Activated naive CD4-positive, alpha-beta T cell (primary cell): ENCODE measurements at places on chromosomes 12 and 14.

- DNase-seq = no peak
These were observed 92.7 kb upstream of the AMN1 start for GRCh38 chr12:31821484-31821883.

DNA sequence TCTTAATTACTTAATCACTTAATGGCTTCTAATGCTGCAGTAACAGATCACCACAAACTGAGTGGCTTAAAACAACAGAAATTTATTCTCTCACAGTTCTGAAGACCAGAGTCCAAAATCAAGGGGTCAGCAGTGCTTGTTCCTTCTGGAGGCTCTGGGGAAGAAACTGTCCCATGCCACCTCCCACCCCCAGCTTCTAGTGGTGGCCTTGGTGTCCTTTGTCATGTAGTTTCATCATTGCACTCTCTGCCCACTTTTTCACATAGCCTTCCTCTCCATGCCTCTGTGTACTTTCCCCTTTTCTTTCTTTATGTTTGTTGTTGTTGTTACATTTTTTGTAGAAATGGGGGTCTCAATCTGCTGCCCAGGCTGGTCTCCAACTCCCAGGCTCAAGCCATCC lies 16.1 kb upstream of the UBC start:
- no peak for DNase-seq

DNA sequence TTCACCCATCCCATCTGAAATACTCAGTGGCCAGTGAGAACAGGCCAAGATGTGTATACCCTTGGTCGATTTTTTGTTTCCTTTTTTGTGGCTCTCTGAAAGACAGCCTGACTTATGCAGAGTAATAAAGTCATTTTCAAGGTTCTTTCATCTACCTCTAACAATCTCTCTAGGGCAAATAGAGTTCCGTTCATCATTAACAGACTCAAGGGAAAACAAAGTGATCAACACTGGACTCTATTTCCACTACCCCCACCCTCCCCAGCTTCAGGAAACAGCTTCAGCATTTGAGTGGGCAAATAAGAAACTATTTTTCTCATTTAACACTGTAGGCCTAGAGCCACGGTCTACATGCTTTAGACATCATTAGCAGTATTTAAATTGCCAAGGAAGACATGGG lies 15.9 kb downstream of the PRKAB1 start:
- DNase-seq = no peak

GRCh38 chr12:121861636-121862254 lies 3.1 kb upstream of the HPD start:
- no peak for DNase-seq

GRCh38 chr12:39792938-39793337 lies 173.3 kb upstream of the ABCD2 start:
- no peak for DNase-seq

GRCh38 chr12:86735072-86735471 lies 478.9 kb upstream of the MGAT4C start:
- no peak for DNase-seq

- DNase-seq = no peak
These were observed 53.4 kb downstream of the PPP2R5C start for GRCh38 chr14:101814934-101815333.

DNA sequence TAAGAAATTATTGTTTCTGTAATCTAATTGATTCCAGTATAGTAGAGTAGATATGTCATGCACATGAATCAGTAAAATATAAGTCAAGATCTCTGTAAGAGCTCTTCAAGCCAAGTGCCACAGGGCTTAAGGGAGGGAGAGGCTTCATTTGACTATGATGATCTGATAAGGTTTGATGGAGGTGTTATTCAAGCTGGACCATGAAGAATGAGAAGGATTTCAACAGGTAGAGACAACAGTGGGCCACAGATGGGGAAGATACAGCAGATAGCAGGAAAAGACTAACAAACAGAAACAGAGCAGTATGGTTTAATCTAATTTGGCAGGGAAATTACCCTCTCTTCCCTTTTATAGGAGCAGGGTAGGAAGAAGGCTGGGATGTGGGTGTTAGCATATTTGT lies 40.6 kb upstream of the FKBP4 start:
- no peak for DNase-seq

- DNase-seq = no peak
These were observed 57.4 kb downstream of the PLXNC1 start for GRCh38 chr12:94205822-94206221.

DNA sequence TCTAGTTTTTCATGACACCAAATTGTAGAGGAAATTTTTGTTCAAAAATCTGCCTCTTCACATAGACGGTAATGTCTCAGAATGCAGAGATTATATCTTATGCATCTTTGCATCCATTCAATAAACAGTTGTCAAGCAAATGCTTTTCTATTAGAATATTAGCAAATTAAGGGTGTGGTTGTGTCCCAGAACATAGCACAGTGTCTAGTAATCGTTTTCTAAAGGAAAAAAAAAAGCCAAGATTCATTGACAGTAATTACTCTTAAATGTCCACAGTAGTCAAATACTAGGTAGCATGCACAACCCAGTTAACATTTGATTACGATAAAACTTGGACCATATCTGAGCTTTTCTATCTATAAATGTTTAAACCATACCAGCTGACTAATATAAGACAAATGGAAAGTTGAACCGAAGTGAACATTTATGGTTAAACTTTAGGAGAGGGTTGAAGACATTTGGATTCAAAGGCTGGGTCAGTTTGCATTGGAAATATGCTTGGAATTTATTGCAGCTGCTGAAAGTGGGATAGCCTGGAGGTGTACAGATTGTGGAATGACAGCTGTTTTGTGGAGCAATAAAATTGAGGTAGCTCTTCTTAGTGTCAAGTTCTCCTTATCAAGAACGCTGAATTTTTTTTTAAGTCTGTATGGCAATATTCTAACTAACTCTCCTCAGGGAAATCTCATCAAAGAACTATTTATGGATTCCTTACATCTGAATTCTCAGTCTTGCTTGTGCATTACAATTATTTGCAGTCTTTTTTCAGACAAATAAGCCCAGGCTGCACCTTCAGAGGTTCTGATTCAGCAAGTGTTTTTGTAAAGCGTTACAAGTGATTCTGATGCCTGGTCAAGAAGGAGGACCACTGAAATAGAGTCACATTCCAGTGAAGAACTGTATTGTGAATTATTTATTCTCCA lies 66.7 kb upstream of the ATP2B1 start:
- DNase-seq = no peak

GRCh38 chr14:88818018-88818417 lies 6.4 kb upstream of the TTC8 start:
- no peak for DNase-seq

- no peak for DNase-seq
These were observed 37.4 kb downstream of the EPS8 start for GRCh38 chr12:15751741-15752140.

GRCh38 chr12:108424026-108424425 lies 84.9 kb upstream of the CMKLR1 start:
- DNase-seq = no peak

GRCh38 chr14:64757601-64758000 lies 53.4 kb downstream of the PLEKHG3 start:
- DNase-seq = no peak

DNA sequence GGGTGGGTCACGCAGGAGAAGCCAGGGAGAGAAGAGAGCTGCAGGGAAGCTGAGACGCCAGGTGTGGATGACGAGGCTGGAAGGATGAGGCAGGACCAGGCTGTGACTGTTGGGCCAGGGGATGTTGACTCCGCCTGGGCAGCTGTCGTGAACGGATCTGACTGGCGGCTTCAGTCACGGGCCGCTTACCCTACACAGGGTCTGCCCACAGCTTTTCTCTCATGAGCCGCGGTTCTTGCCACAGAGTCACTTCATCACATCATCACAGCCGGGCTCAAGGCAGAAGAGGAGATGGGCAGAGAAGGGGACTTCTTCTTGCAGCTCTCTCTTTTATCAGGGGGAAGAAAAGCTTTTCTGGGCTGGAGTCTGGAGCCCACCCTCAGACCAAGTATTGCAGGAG lies 7.7 kb downstream of the CLBA1 start:
- no peak for DNase-seq

GRCh38 chr14:37122288-37122687 lies 50.1 kb downstream of the SLC25A21 start:
- DNase-seq = no peak

DNA sequence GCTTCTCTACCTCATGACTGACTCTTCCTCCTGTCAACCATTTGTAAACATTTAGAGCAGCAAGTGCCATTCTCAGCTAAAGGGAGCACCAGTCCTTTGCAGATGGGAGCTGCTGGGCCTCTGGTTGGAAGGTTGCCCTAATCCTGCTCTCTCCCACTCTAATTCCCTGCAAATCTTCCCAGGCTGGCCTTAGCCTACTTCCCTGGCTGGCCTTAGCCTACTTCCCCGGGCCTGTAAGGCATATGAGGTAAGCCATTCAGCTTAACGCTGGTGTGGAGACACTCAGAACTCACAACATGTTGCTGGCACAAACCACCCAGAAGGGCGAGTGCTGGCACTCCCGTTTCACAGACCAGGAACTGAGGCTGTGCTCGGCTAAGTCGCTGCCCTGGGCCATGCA lies 69.0 kb downstream of the CPSF2 start:
- DNase-seq = no peak

DNA sequence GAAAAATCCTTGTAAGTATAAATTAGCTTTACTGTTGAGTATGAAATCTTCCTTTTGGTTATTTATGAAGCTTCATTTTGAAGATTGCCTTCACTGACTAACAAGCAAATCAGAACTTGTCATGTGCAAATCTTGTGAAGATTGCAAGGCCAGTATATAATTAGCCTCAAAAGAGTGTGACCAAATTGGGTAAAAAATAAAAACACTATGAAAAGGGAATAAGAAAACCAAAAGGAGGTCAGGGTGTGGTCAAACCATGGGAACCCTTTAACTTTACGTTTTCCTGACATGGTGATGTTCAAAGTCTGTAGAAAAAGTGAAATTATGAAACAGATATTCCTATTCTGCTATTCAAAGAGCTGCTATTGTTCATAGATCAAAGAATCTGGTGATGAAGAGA lies 230.3 kb downstream of the BCAT1 start:
- DNase-seq = no peak

DNA sequence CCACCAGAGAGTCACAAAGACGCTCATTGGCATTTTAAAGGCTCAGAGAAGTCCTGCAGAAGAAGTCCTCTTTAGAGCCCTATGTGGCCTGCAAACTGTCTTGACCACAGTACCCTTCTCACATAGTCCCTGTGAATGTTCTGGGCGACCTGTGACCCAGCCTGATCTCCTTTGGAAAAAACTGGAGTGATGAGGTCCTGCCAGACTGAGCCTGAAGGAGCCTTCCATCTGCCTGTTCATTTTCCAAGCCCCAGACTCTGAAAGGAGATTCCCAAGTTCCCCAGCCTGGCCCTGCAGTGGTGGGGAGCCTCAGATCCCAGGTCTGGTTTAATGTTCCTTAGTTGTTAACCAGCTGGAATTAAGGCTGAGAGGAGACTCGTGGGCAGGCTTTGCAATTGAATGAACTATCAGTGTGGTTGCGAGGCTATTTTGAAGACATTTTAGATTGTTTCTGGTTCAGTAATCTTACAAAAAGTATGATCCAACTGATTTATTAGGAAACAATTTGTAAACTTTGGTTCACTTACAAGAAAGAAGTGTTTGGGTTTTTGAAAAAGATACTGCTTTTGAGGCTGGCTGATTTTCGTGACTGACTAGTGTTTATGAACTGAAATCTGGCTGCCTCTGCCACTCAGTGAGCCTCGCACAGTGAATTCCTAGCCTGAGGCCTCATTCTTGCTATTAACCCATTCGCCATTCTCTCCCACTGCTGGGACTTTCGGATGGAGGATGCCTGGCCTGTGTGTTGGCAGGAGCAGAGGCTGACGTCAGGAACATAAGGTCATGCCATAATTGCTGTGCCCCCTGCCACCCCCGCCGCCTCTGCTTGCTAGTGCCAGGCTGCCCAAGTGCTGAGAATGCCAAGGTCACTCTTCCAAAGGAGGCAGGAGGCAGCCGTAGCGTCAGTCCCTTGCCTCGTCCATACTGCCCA lies 249.0 kb downstream of the CACNA1C start:
- DNase-seq = no peak

DNA sequence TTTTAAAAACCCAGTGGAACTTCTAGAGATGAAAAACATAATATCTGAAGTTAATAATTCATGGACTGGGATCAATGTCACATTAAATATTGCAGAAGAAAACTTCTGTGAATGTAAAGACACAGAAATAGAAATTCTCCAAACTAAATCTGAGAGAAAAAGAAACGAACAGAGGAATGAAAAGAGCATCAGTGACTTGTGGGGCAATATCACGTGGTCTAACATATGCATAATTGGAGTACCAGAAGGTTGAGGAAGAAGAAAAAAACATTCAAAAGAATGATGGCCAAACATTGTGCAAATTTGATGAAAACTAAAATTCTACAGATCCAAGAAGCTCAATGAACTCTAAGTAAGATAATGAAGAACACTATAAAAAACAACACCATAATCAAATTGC lies 130.8 kb downstream of the EFCAB11 start:
- no peak for DNase-seq
